ENCODE measurements at places on chromosomes 4 and X. TPM values are rescaled to one million over a fixed set of nuclear protein-coding genes. Genes with fewer than 3 reads are reported as not detected.

Gene GPRIN3
- 51.6 TPM for total RNA-seq

Gene DRD5
- not detected for total RNA-seq

Gene WDR17
- total RNA-seq = 1.2 TPM

Gene POU3F4
- not detected for total RNA-seq

Gene TMPRSS11F
- total RNA-seq = not detected

Gene SPATA18
- total RNA-seq = 0.42 TPM

Gene ANXA3
- 0.84 TPM for total RNA-seq

Gene SMIM43
- total RNA-seq = not detected

Gene HPSE
- 9.4 TPM for total RNA-seq

Gene PABPC4L
- not detected for total RNA-seq

Gene BOD1L1
- 48.7 TPM for total RNA-seq

Gene MAGED4B
- 0.42 TPM for total RNA-seq

Gene FRMPD3
- 0.31 TPM for total RNA-seq

Gene TLR7
- 3.0 TPM for total RNA-seq

Gene TREX2
- 1.2 TPM for total RNA-seq

Gene RNF128
- total RNA-seq = not detected

Gene GJB1
- not detected for total RNA-seq

Gene FAT4
- total RNA-seq = 0.52 TPM

Gene HS6ST2
- not detected for total RNA-seq

Gene SEC24B
- total RNA-seq = 40.0 TPM

Gene AFF2
- total RNA-seq = 16.2 TPM

Gene LARP7
- total RNA-seq = 32.3 TPM

Gene ATP8A1
- total RNA-seq = 157 TPM

Gene ARAP2
- 201 TPM for total RNA-seq

Gene AMER1
- total RNA-seq = 3.1 TPM

Gene NHSL2
- total RNA-seq = 1.3 TPM

Gene IRS4
- not detected for total RNA-seq

Gene RNF175
- total RNA-seq = 1.2 TPM

Gene CTAG1B
- total RNA-seq = not detected

Gene HSFX2
- 0.21 TPM for total RNA-seq

Gene TCEAL6
- not detected for total RNA-seq

Gene XAGE2
- not detected for total RNA-seq

Gene HEPH
- under 0.01 TPM for total RNA-seq

All from mononuclear cell (primary cell).